Stomach (tissue), 19 donors: ENCODE measurements at places on chromosomes 1 and 21. TPM values are rescaled to one million over a fixed set of nuclear protein-coding genes. Genes with fewer than 3 reads are reported as not detected.

MATN1 gene
- polyA plus RNA-seq = not detected

TSACC gene
- polyA plus RNA-seq = not detected

CTSK gene
- 17.3 TPM for polyA plus RNA-seq

GRCh38 chr1:176198413-176198812 is 8.7 kb downstream of the COP1 start:
- H3K27me3 ChIP-seq = no peaks in the 10 kb centered on the region
- no peak overlapping the region for H3K4me3 ChIP-seq
- H3K27ac ChIP-seq = no peak overlapping the region

PADI4 gene
- 0.08 TPM for polyA plus RNA-seq

DNA sequence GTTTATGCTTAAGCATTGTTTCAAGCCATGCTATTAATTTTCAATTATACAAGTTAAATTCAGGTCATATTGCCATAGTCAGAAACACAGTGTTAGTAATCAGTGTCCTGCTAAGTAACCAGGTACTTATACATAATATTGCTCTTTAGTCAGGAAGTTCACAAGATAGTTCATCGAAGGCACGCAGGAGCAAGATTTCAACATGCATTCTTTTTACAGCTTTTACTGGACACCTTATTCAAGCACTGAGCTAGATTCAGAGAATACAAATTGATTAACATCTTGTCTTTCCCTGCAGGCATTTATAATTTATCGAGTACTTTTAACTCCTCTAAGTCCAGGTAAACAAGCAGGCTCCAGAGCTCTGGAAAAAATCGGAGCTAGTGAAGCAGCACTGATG is 202.3 kb upstream of the BRINP3 start:
- no peak overlapping the region for H3K4me3 ChIP-seq
- H3K27me3 ChIP-seq = no peaks in the 10 kb centered on the region
- no peaks in the 10 kb centered on the region for H3K4me1 ChIP-seq
- no peak overlapping the region for H3K27ac ChIP-seq

DNA sequence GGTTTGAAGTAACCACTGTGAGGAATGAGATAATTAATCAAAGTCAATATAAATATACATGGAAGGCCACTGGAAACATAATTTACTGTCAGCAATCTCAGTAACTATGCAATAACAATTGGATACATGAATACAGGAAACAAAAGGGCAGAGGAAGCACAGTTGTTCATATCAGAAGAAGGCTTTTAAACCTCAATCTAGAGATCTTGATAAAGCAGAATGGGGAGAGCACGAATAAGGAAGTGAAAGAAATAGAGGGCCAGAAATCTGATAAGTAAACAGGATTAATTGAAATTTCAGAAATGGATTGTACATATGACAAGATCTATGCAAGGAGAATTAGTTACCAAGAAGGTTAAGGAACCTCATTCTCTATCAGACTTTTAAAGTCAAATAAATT is 93.0 kb downstream of the EVI5 start:
- H3K27ac ChIP-seq = no peak overlapping the region
- peaks cover 7% of the 10 kb centered on the region for H3K36me3 ChIP-seq
- DNase-seq = no peak
- H3K27me3 ChIP-seq = no peaks in the 10 kb centered on the region
- no peaks in the 10 kb centered on the region for H3K4me1 ChIP-seq

DNA sequence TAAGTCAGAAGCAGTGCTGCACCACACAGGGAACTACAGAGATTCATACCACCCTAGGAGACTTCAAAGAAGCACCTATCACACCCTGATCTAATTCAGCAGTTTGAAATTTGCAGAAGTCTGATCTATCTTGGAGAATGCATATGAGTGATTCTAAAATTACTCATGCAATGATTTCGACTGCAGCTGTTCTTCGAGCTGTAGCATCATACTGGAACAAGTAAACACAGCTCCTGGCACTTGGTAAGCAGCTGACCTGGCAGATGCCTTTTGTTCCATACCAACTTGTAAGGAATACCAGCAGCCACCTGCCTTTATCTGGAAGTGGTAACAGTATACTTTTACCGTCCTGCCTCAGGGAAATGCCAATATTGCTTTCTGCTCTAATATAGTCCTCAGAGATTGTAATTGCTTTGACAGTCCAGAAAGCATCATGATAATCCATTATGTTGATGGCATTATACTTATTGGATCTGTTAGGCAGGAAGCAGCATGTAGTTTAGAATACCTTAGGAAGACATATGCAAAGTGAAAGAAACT is 25.7 kb downstream of the AADACL4 start:
- H3K27me3 ChIP-seq = no peaks in the 10 kb centered on the region
- no peak for DNase-seq
- no peak overlapping the region for H3K4me3 ChIP-seq
- H3K4me1 ChIP-seq = no peaks in the 10 kb centered on the region
